ENCODE measurements at places on chromosomes 6 and 20. TPM values are rescaled to one million over a fixed set of nuclear protein-coding genes. Genes with fewer than 3 reads are reported as not detected.

Gene BCAS1
- 0.69 TPM for total RNA-seq

Gene ZC2HC1B
- not detected for total RNA-seq

Gene ZBTB24
- 5.7 TPM for total RNA-seq

Gene RAET1G
- 7.9 TPM for total RNA-seq

Gene EDN3
- total RNA-seq: 2.7 TPM

Gene OR2H2
- total RNA-seq: not detected

Gene TMX4
- 17.6 TPM for total RNA-seq

Gene SLC29A1
- total RNA-seq: 49.9 TPM

Gene CCDC170
- total RNA-seq: 0.07 TPM
